ENCODE measurements at places on chromosomes 1 and 21.

- no peak for DNase-seq
Observed at GRCh38 chr1:242404296-242404695, 120.2 kb downstream of the PLD5 start.

DNA sequence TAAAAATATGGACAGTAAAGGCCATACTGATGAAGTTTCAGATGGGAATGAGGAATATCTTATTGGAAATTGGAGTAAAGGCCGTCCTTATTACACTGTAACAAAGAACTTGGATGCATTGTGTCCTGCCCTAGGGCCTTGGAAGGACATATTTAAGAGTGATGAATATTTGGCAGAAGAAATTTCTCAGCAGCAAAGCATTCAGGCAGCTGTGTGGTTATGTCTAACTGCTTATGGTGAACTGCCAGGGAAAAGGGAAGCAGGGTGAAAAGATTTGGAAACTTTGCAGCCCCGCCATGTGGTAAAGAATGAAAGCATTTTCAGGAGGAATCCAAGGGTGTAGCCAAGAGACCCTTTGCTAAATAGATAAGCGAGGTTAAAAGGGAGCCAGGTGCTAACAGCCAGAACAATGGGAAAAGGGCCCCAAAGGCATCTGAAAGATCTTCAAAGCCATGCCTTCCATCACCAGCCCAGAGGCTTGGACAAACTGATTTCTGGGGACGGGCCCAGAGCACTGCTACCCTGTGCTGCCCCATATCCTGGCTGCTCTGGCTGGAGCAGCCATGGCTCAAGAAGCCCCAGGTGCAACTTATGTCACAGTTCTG lies 200.0 kb downstream of the PTPRU start:
- no peak for DNase-seq

GRCh38 chr1:172777767-172778166 lies 118.9 kb downstream of the FASLG start:
- DNase-seq = no peak

DNA sequence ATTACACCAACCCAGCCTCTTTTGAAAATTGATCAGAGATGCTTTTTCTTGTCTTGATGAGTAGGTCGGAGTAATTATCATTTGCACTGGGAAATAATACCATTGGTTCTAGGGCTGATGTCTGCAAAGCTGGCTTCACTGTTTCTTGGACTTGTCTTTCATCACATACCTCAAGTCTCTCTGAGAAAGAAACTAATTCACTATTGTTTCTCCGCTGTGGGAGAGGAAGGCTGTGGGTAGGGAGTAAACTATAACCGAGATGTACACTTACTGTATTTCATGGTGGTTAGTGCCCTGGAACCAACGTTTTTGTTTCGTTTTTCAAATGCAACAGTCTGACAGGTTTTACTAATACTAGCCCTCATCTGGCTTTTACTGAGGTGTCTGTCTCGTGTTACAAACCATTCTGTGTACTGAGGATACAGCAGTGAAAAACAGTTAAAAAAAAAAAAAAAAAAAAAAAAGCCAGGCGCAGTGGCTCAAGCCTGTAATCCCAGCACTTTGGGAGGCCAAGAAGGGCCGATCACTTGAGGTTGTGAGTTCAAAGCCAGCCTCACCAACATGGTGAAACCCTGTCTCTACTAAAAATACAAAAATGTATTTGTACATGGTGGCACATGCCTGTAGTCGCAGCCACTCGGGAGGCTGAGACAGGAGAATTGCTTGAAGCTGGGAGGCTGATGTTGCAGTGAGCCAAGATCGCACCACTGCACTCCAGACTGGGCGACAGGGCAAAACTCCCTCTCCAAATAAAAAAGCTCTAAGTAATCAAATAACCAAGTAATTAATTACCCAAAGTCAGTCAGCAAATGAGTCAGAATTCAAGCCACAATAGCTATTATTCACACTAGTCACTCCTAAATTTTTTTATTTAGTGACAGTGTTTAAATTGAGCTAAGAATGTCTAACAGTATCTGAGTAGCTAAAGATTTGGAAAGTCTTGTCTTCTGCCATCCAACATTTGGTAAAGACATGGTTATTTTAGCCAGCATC lies 23.3 kb downstream of the TOMM20 start:
- no peak for DNase-seq

- no peak for DNase-seq
Observed at GRCh38 chr1:60436186-60436585, 362.6 kb upstream of the C1orf87 start.

DNA sequence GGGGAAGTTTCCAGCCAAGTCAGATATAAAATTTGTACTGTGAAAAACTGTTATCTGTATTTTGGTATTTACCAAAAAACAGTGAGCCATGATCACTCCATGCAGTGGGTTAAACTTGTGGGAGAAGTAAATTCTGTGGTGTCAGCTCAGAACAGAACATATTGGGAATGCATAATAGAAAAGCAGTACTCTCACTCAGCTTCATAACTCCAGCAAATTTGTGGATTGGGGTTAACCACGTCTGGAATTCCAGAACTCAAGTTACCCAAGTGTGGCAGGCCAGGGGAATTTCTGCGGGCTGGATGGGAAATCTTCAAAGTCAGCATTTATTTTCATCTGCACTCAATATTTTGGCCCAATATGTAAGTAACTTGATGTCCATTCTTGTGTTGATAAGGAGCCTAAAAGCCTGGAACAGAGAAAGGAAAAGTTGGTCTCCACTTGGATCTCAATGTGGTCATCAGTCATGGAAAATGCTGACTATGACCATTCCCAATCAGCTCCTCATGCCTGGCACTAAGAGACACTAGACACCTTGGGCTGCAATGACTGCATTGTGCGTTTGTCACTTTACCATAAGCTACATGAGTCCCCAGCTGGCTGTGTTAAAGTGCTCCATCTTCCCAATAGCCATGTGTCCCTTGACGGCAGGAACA lies 39.1 kb upstream of the ENAH start:
- DNase-seq = peak; percentile 96

GRCh38 chr1:60036856-60037460 lies 36.6 kb downstream of the C1orf87 start:
- DNase-seq = no peak

DNA sequence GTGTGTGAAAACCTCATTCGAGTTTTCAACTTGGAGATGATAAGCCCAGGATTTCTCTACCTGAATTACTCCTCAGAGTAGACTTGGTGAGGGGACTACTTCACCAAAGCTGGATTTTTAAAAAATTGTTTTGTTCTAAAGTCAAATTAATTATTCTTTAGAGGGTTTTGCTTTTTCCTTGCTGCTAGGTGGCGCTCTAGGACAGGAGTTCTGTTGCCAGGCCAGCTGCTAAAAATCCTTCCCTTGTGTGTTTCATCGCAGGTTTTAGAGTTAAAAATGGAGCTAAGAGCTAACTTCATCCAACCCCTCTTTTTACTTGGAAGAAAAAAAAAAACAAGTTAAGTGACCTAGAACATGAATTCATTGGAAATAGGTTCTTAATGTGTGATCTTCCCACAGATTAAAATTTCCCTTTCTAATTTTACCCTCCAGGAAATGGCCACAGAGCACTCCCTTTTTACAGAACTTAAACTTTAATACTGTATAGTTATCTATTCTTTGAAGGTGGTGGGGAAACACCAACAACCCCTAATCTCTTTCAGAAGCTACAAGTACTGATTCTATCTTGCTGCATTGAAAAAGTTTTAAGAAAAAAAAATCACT lies 36.7 kb upstream of the FAM163A start:
- peak; percentile 65 for DNase-seq

DNA sequence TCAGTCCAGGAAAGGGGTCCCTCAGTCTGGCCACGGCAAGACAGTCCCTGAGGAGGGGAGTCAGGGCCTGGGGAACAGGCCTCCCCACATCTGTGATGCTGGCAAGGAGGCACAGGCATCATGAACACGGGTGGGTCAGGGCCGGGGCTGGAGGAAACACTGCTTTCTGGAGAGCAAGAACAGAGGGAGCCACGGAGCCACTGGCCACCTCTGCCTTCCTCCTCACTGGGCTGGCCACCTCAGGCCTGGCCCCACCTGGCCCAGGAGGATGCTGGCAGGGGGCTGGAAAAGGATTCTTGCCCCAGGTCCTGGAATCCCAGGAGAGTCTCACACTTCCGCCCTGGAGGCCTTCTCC lies 15.7 kb downstream of the BLACAT1 start:
- no peak for DNase-seq

- DNase-seq = peak; percentile 46
Observed at GRCh38 chr1:14842891-14843290, 244.4 kb downstream of the KAZN start.

DNA sequence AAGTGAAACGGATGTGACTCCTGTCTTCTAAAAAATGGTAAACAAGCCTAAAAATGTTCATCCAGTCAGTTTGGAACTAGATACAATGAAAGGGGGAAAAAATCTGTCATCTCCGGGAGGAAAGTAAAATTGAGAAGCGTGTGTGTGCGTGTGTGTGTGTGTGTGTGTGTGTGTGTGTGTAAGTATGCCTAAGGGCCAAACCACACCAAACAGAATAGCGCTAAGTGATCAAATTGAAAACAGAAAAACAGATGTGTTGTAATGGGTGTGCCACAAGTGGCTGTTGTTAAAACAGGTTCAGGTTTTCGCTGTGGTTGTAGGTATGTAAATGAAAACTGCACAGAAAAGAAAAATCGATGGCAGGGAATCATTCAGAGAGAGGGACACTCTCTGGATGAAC lies 106.7 kb downstream of the RNF220 start:
- no peak for DNase-seq

DNA sequence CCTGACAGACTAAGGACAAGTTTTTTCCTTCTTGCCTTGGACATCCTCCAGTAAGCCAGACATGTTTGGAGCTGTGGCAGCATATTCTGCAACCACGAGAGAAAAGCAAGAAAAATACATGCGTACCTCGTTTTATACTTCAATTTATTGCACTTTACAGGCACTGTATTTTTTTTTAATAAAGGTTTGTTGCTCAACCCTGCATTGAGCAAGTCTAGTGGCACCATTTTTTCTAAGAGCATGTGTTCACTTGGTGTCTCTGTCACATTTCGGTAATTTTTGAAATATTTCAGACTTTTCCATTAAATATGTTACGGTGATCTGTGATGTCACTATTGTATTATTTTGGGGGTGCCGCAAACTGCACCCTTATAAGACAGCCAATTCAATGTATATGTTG lies 2.1 kb upstream of the SSX2IP start:
- DNase-seq = no peak

DNA sequence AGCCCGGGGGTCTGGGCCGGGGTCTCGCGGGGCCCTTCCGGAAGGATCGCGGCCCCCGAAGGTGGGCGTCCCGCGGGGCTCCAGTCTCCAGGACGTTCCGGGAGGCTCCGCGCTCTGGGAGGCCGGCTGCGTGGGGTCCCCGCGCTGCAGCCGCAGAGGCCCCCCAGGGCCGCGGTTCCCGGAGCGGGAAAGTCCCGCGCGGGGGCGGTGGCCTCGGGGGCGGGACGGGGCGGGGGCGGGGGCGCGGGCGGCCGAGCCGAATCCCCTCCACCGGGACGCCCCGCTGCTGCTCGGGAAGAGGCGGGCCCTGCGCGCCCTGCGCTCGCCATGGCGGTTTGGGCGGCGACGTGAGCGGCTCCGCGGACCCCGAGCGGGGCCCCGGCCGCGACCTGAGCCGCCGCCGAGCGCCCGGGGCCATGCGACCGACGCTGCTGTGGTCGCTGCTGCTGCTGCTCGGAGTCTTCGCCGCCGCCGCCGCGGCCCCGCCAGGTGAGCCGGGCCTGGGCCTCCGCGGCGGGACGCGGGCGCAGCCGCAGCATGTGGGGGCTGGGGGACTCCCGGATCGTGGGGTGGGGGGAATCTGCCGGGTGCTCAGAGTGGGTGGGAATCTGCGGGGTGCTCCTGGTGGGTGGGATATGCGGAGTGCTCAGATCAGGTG lies at the start of gene IFNGR2:
IFNGR2 (plus strand) TSS at position 286 of the 658 bp plus-strand sequence; CDS start at position 417, 131 bp downstream.
- DNase-seq = peak; percentile 51

GRCh38 chr1:215793180-215793579 lies 226.1 kb downstream of the KCTD3 start:
- DNase-seq = peak; percentile 95

GRCh38 chr1:19081218-19081893 lies 124.9 kb upstream of the IFFO2 start:
- peak; percentile 36 for DNase-seq

DNA sequence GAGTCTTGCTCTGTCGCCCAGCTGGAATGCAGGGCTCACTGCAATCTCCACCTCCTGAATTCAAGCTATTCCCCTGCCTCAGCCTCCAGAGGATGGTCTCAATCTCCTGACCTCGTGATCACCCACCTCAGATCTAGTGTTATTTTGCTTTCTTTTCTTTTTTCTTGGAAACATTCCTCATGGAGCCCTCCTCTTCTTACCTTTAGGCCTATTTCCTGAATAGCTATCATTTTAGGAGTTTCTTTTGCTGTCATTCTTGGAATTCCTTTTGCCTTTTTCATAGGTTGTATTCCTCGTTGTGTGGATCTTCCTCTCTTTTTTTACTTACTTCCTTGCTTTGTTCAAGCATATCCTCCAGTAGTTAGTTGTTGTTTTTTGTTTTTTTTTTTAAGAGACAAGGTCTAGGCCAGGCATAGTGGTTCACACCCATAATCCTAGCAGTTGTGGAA lies 173.8 kb downstream of the RASAL2 start:
- DNase-seq = peak; percentile 56

DNA sequence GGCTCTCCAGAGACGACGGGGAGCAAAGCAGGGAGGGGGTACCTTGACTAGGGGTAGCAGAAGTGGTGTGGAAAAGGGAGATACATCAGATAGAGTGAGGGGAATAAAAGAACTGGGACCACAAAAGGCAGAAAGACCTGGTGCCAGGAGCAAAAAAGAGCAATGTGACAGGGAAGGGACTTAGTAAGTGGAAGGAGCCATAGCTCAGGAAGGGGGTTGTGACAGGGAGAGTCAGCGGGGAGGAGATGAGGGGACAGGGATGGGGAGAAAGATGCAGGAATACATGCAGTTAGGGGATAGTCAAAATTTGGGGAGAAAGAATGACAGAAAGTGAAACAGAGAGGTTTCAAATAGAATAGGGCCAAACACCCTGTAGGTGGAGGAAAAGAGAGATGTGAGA lies 20.5 kb downstream of the RHOU start:
- DNase-seq = no peak

DNA sequence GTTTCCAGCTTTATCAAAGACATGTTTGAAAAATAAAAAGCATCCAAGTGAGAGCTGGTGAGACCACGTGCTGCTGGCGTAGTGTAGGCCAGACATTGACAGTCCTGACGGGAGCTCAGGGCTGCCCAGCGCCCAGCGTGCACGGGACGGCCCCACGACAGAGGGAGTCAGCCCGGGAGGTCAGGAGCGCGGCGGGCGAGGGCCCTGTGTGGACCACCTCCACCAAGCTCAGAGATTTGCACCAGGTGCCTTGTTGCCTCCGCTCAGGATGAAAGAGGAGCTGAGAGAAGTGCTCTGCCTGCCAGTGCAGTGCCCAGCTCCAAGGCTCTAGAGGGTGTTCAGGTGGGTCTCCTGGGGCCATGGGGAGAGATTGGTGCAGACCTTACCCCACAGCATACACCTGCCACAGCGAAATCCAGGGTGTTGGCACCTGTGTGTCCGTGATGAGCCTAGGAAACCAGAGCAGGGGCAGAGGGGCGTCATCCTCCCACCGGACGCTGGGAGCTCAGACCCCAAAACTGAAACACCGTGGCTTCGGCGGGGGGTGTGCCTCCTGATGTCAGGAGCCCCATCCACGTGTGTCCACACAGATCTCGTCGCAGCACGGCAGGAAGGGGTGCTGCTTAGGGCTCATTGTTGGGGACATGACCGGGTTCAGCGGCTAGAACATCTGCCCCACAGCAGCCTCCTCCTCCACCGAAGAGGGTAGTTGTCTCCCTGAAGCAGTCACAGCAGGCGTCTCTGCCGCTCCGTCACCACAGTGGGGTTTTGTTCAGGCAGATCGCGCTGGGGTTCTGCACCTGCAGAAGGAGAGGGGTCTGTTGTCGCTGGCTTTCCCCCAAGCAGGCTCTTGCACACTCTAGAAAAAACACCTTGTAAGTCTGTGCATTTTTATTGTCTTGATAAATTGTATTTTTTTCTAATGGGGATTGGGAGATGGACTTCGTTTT lies 64.2 kb downstream of the POFUT2 start:
- DNase-seq = no peak

- no peak for DNase-seq
Observed at GRCh38 chr1:225825607-225826007, 15.7 kb downstream of the EPHX1 start.

Measured in fibroblast of skin of scalp (primary cell).